ENCODE measurements at places on chromosomes 6 and 20. TPM values are rescaled to one million over a fixed set of nuclear protein-coding genes. Genes with fewer than 3 reads are reported as not detected.

POM121L2 gene
- not detected for total RNA-seq

PPP1R14C gene
- 85.4 TPM for total RNA-seq

TBP gene
- 10.1 TPM for total RNA-seq

PAX1 gene
- total RNA-seq: not detected

ATP6V1G2 gene
- total RNA-seq: 1.2 TPM

PRPF6 gene
- total RNA-seq: 32.9 TPM

DEFB124 gene
- not detected for total RNA-seq

PACRG gene
- total RNA-seq: 21.3 TPM

CALHM5 gene
- total RNA-seq: 2.3 TPM

DNA sequence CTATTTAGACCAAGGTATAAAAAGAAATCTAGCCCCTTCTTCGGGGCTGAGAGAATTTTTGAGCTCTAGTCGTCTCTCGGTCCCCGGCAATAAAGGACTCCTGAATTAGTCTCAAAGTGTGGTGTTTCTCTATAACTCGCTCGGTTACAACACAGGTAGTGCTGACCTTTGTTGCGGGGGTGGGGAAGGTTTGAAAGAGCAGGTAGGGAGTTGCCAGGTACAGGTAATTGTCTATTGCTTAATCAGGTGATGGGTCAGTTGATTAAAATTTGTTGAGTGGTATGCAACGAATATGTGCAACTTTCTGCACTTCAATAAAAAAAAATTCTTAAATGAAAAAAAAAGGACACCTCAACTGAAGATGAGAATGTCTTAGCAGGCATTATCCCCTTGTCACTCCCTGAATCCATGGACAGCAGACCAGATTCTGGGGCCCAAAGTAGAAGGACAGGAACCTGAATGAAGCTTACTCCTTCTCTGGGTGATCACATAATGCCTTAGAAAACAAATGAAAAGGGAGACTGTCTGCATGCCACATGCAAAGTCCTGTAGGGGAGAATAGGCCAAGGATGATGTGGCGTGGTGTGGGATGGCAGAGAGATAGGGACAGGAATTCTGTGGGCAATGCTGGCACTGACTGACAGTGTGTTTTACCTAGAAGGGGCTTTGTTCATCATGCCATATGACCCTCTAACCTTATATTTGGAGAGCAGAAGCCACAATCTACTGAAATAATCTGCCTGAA lies 157.6 kb upstream of the OLIG3 start:
- H3K36me3 ChIP-seq: no peaks in the 10 kb centered on the region
- no peak for DNase-seq
- no peaks in the 10 kb centered on the region for H3K4me1 ChIP-seq
- no peaks in the 10 kb centered on the region for H3K27me3 ChIP-seq
- H3K27ac ChIP-seq: no peak overlapping the region
- H3K4me3 ChIP-seq: no peak overlapping the region

DNA sequence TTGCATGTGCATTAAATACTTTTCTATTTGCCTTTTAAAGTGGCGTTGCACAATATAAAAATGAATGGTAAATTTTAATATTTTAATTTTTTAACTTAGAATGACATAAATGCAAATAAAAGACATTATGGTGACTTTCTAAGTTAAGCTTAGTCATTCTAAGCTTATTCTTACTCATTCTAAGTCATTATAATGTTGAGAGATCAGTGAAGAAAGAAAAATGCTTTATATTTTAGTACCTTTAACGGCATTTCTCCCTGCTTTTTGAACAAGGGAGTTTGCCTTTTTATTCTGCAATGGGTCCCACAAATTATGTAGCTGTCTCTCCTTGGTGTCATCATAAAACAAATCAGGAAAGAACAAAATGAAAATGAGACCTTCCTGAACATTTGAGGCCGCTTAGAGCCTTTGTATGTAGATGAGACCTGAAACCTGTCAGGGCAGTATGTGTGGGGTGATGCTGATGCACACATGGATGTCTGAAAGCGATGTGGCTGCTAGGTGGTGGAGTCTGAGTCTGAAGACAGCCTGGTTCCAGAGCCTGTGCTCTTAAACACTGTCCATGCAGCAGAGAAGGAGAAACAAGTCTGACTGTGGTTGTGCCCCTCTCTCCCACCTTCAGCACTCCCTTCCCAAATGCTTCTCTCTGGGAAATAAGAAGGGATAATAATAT lies 158.0 kb downstream of the PHF3 start:
- H3K36me3 ChIP-seq: no peaks in the 10 kb centered on the region
- no peak for DNase-seq
- no peak overlapping the region for H3K27ac ChIP-seq
- no peaks in the 10 kb centered on the region for H3K4me1 ChIP-seq
- H3K4me3 ChIP-seq: no peak overlapping the region

DNA sequence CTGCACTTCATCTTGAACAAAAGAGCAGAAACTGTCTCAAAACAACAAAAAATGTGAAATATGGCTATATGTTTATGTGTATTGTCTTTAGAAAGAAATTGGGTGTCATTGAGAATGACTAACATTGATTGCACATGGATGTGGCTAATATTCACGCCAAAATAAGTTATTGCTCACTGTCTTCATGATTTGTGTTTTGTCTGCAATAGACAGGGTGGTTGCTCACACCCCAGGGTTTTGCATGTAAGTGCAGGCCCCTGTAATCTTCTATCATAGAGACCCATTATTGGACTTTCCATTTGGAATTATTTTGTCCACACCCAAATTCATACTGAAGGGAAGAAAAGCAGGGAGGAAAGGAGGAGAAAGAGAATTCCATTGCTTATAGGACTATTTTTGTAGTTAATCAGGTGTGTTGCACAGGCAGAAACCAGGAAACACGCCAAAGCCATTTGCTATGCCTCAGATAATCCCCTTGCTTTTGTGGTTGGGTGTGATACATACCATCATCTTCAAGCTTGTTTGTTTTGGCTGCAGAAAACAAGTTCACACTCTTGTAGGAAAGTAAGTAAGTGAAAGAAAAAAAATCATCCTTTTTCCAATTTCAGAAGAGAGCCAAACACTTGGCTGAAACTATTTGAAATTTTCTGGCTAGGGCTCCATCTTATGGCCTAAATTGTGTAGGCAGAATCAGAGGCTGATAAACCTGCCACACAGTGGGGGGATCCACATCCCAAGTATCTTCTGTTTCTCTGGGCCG lies 214.1 kb downstream of the COL12A1 start:
- no peak overlapping the region for H3K4me3 ChIP-seq
- H3K27me3 ChIP-seq: no peaks in the 10 kb centered on the region
- no peak overlapping the region for H3K27ac ChIP-seq
- H3K36me3 ChIP-seq: no peaks in the 10 kb centered on the region

- peak; percentile 16 for DNase-seq
- no peaks in the 10 kb centered on the region for H3K27me3 ChIP-seq
- peaks cover 11% of the 10 kb centered on the region for H3K4me1 ChIP-seq
- no peak overlapping the region for H3K4me3 ChIP-seq
Measured at GRCh38 chr6:166906376-166907044, 49.8 kb downstream of the RNASET2 start.

GRCh38 chr6:31534011-31534410 lies 5.2 kb downstream of the MCCD1 start:
- no peaks in the 10 kb centered on the region for H3K27me3 ChIP-seq
- no peaks in the 10 kb centered on the region for H3K4me1 ChIP-seq
- H3K36me3 ChIP-seq: peaks cover 95% of the 10 kb centered on the region
- DNase-seq: no peak
- H3K27ac ChIP-seq: no peak overlapping the region

GRCh38 chr20:36084897-36085613 lies 69.5 kb upstream of the EPB41L1 start:
- H3K4me1 ChIP-seq: no peaks in the 10 kb centered on the region
- no peak overlapping the region for H3K4me3 ChIP-seq
- H3K36me3 ChIP-seq: no peaks in the 10 kb centered on the region
- H3K27me3 ChIP-seq: no peaks in the 10 kb centered on the region
- DNase-seq: no peak

DNA sequence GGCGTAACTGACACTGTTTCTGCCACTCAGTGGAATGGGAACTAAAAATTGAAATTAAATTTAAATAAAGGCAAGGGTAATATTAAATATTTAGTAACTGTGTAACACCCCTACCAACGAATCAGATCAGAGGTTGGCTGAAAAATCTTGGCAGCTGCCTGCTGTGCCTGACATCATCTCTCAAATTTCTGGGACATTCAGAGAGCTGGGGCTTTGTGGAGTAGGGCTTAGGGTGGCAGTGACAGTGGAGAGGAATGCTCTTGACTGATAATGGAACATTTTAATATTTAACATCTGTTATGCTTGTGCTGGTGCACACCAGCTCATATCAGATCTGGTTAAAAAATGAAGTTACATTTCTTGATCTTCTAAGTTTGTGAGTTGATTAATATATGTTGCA lies 62.2 kb downstream of the RFPL4B start:
- no peaks in the 10 kb centered on the region for H3K27me3 ChIP-seq
- no peaks in the 10 kb centered on the region for H3K36me3 ChIP-seq
- H3K4me3 ChIP-seq: no peak overlapping the region
- H3K27ac ChIP-seq: no peak overlapping the region
- DNase-seq: no peak

DNA sequence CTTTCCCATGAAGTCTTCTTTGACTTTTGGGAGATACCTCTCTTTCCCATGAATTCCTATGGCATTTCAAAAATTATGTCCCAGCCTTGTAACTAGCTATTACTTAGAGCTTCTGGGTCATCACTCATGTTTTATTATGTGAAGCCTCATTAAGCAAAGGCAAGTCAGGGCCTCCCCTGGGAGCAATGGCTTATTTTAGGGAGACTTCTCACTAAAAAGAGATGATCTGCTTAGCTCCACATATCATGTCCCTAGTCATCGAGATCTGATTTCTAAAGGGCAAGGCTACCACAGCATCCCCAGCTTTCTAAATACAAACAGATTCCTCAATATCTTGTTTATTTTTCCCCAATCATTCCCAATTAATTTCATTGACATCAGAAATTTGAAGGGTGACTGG lies 154.0 kb upstream of the MANEA start:
- no peak overlapping the region for H3K27ac ChIP-seq
- H3K4me3 ChIP-seq: no peak overlapping the region
- no peaks in the 10 kb centered on the region for H3K4me1 ChIP-seq
- H3K36me3 ChIP-seq: no peaks in the 10 kb centered on the region
- H3K27me3 ChIP-seq: no peaks in the 10 kb centered on the region

GRCh38 chr6:46735720-46736031 lies 501 bp upstream of the PLA2G7 start:
- H3K27me3 ChIP-seq: no peaks in the 10 kb centered on the region
- peak overlapping the region; percentile 44 for H3K4me3 ChIP-seq
- no peaks in the 10 kb centered on the region for H3K36me3 ChIP-seq
- no peak for DNase-seq
- no peak overlapping the region for H3K27ac ChIP-seq
- H3K4me1 ChIP-seq: peaks cover 10% of the 10 kb centered on the region

GRCh38 chr6:26025047-26025893 lies 62.0 kb upstream of the HFE start:
- H3K36me3 ChIP-seq: no peaks in the 10 kb centered on the region
- peak overlapping the region; percentile 67 for H3K4me3 ChIP-seq
- no peaks in the 10 kb centered on the region for H3K27me3 ChIP-seq
- no peaks in the 10 kb centered on the region for H3K4me1 ChIP-seq

DNA sequence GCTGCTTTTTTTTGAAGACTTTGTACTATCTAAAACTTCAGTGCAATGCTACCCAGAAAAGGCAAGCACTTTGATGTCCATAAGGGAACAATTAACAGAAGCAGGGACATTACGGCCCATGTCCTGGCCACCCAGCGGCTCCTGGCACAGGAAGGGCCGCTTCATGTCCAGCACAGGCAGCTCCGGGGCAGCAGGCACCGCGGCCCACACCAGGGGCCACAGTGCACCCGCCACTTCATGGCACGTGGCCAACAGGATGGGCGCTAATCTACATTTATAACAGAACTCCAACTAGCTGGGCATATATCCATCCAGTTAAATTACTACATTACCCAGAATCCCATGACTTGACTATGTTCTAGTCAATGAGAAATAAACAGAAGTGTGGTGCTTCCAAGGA lies 198.2 kb upstream of the ID4 start:
- H3K4me1 ChIP-seq: no peaks in the 10 kb centered on the region
- no peak overlapping the region for H3K27ac ChIP-seq
- DNase-seq: no peak
- H3K27me3 ChIP-seq: no peaks in the 10 kb centered on the region
